ENCODE measurements at places on chromosomes 3 and 15.
A peak's percentile ranks its signal among the peaks of the same experiment; 100 is the strongest.

GRCh38 chr15:96053031-96053780 lies 277.3 kb upstream of the NR2F2 start:
- DNase-seq = peak; percentile 43

- DNase-seq = no peak
Measured at GRCh38 chr3:171133796-171134569, 107.5 kb upstream of the SLC2A2 start.

- peak; percentile 42 for DNase-seq
Measured at GRCh38 chr3:133487920-133488540, 85.5 kb upstream of the CDV3 start.

DNA sequence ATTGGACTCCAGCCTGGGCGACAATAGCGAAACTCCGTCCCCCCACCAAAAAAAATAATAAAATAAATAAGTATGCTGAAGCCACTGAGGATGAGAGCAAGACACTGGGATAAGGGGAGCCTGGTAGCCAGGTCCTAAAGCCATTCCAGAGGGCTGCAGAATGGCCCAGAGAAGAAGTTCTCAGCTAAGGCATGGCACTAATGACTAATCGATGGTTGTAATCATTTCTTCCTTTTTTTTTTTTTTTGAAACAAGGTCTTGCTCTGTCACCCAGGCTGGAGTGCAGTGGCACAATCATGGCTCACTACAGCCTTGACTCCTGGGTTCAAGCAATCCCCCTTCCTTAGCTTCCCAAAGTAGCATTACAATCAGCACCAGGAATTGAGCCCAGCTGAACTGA lies 25.6 kb upstream of the ZNF774 start:
- DNase-seq = no peak

DNA sequence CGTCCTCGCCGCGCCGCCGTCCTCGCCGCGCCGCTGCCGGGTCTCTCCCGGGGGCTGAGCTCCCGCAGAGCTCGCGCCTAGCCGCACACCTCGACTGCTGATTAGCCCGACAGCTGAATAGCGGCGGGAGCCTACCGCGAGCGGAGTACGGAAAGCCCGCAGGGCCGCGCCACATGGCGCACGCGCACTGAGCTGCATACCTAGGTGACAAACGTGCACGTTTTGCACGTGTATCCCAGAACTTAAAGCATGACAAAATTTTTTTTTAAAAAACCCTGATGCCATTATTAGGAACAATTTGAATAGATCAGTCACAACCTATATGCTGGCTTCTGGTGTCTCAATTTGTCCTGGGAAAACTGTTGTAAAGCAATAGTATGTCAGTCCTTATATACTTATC lies at the start of gene GOLGA8A:
Gene GOLGA8A, minus strand, starts transcription at position 122 of the 400 bp plus-strand sequence. CDS start 48,117 bp downstream, outside the sequence.
- DNase-seq = peak; percentile 54

All from mucosa of descending colon (tissue), 3 donors.